ENCODE measurements at places on chromosomes 7 and 10.

GRCh38 chr7:84454174-84454959, 259.8 kb upstream of the SEMA3A start:
- no peak for DNase-seq

DNA sequence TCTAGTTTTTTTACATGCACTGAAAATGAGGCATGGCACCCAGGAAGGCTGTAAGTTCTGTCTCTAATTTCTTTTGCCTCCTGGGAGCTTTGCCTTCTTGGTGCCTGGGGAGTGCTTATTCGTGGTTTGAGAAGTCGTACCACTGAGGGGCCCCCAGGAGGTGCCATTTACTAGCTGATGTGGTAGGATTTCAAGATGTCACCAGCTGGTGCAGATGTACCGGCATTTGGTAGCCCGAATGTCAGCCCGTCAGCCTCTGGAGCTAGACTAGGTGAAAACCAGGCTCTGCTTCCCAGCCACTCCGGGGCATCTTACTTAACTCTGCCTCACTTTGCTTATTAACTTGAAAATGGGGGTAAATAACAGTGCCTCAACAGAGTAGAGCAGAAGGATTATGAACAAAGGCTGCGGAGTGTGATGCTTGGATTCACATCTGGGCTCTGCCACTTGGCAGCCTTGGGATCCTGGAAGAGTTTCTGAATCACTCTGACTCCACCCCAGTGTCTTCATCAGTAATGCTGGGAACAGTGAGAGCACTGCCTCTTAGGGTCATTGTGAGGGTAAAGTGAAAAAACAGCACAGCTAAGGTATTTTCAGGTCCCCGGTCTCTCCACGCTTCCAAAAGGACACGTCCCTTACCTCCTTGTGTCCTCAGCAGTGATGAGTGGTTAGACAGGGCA, 31.4 kb upstream of the BTBD16 start:
- no peak for DNase-seq

GRCh38 chr10:70887804-70888800, at the start of gene PCBD1:
TSS of gene PCBD1 (minus strand) at chr10:70888565. CDS start at chr10:70888533, 32 bp downstream.
- peak; percentile 38 for DNase-seq

- no peak for DNase-seq
These were observed 75.4 kb upstream of the PDSS1 start for GRCh38 chr10:26621889-26622711.

- DNase-seq, result no peak
These were observed 197.7 kb downstream of the CYP26A1 start for GRCh38 chr10:93271347-93271746.

DNA sequence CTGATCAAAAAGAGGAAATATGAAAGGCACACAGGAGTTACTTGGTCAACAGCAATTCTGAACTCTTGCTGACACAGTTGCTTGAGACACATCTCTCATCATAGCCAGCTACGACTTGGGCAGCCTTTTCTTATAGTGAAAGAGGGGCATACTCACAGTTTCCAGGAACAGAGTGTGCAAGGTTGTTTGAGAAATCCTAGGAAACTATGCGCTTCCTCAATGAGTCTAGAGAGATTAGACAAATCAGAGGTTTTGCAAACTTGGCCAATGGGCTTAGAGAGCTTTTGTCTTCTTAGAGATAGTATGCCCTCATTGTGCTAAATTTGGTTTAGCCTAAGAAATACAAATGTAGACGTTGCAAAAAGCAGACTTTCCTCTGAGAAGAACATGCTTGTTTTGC, 370.4 kb downstream of the HGF start:
- DNase-seq, result no peak
